ENCODE measurements at places on chromosomes 5 and 9.

- DNase-seq = no peak
Measured at GRCh38 chr5:72223371-72223770, 96.7 kb downstream of the MRPS27 start.

DNA sequence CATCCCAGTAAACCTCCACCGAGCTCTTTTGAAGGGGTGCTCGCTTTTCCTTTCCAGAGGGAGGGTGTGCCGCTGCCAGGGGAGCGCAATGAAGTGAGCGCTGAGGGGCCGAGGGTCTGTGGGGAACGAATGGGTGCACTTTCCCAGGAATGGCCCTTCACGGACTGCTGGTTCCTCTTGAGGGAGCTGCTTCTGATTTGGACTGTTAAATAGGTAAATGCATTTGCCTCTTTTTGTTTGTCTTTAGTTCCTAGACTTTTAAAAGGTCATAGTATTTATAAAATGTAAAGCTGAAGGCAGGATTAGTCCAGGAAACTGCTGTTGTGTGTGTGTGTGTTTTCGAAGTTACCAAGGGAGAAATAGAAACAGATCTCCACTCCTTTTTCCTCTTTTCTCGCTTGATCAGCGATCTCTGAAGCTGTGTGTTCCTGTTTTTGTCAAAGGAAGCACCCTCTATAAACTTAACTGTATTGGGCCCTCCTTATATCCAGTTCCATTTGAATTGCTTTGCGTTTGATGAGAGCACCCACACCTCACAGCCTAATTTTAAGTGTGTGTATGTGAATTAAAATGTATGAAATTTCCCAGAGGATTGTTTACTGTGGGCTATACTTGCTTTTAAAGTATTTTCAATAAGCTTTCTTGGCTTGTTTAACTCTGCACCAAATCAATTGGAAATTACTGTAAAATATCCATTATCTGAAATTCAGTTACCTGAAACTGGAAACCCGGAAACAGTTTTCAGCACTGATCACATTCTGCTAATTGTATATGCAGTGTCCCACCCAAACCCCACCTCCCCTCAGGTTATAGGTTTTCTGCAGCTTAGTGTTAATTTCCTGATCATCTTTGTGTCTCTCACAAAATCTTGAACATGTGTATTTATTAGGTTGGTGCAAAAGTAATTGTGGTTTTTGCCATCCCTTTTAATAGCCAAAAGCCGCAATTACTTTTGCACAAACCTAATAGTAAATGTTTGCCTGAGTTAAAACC lies 966 bp downstream of the SNX2 start:
- no peak for DNase-seq

DNA sequence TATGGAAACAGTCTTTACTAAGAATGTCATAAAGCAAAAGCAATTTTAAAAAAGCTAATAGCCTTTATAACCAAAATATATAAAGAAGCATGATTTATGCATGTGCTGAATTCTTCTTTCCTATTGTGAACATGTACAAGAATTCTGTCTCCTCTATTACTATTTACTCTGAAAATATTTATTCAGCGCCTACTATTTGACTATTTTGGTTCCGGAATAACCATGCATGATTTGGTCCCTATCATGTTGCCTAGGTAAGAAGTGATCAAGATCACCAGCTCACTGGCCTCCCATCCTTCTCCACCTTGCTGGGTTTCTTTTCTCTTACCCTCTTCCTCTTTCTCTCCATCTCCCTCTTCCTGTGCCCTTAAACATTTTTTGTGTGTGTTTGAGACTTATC lies 443.8 kb downstream of the SH3GL2 start:
- DNase-seq = no peak

DNA sequence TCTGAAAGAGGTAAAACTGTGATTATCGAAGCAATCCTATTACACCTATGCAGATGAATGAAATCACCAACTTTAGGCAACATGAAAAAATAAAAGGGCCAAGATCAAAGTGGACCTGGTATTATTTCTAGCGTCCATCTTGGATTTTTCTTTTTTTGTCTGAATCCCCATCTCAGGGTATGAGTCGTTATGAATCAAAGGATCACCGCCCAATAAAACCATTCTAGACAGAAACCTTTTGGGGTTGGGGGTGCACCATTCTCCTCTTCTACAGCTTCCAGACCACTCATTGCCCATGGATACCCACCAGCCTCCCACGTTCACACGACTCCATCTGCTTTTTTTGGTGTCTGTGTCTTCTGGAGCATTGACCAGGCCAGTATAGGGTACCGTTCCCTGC lies 33.4 kb downstream of the MAP1B start:
- no peak for DNase-seq

DNA sequence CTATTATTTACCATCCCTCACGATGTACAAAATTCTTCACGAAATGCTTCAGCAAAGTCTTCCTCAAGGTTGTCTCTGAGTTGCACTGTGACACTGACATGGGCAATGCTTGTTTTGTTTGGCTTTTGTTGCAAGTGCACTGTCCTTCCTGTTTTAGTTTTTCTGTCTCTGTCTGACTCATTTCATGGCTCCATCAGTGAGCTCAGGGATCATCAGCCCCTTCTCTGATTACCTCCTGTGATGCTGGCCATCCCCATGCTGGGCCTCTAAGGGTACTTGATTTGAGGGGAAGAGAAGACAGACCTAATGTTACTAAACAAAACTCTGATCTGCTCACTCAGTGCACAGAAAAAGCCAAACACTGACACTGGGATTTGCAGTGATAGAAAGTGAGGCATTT lies 37.6 kb upstream of the STX17 start:
- no peak for DNase-seq

GRCh38 chr9:115733318-115734110 lies 420.1 kb upstream of the PAPPA start:
- no peak for DNase-seq

DNA sequence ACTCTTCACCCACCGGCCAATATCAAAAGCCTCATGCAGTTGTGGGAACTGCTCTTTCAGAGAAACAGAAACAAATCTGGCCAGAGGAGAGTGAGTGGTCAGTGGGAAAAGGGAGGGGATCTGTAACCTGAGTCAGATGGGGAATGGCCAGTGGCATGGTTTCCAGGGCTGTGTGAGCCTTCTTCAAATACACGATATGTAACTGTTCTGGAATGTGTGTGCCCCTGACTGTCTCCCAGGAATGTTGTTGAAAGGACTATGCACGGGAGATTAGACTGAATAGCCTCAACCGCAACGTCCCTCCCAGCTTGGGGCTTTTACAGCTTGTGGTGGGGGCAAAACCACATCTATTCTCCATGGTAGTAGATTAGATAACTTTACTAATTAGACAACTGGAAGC lies 60.8 kb downstream of the SH3TC2 start:
- DNase-seq = no peak
